ENCODE measurements at places on chromosomes 12 and 14.

DNA sequence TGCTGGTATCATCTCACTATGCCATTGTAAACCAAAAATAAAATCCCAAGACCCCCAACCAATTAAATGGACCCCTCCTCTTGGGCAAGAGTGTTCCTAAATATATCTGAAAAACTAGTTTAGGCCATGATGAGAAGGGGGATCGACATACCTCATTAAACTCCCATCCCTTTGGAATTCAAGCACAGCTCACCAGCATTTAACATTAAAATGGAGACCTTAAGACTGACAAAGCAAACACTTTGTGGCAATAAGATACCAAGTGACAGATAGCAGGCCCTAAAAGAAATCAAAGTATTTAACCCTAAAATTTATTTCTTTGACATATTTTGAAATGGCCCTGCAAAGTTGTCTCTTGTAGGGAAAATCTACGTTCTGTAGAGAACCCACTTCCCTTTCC, 387.9 kb downstream of the KCNH5 start:
- DNase-seq, result no peak

GRCh38 chr12:46659824-46660223, 166.0 kb downstream of the SLC38A4 start:
- DNase-seq, result no peak

- peak; percentile 15 for DNase-seq
Measured at GRCh38 chr12:78331753-78332152, 501.1 kb downstream of the NAV3 start.

DNA sequence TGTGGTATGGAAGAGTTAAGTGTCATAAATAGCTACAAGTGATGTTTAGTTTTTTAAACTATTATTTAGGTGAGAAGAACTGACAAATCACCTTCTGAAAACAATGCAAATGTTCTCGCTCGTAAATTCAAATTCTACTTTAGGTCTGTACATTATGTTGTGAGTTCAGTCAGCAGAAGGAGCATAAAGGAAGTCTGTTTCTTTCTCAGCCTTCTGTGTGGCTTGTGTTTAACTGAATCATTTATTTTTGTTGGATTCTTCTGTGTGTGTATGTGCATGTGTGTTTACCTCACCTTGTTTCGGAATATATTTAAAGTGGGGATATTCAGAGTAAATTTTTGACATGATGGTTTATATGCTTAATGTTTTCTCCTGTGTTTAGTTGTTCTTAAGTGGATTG, 285.9 kb downstream of the TMTC2 start:
- DNase-seq, result no peak

GRCh38 chr12:5388581-5389535, 43.0 kb upstream of the NTF3 start:
- no peak for DNase-seq
